ENCODE measurements at places on chromosomes 12 and 14. TPM values are rescaled to one million over a fixed set of nuclear protein-coding genes. Genes with fewer than 3 reads are reported as not detected.
A peak's percentile ranks its signal among the peaks of the same experiment; 100 is the strongest.

- no peak for DNase-seq
Measured at GRCh38 chr12:116695464-116695725, 42.5 kb downstream of the SPRING1 start.

DNA sequence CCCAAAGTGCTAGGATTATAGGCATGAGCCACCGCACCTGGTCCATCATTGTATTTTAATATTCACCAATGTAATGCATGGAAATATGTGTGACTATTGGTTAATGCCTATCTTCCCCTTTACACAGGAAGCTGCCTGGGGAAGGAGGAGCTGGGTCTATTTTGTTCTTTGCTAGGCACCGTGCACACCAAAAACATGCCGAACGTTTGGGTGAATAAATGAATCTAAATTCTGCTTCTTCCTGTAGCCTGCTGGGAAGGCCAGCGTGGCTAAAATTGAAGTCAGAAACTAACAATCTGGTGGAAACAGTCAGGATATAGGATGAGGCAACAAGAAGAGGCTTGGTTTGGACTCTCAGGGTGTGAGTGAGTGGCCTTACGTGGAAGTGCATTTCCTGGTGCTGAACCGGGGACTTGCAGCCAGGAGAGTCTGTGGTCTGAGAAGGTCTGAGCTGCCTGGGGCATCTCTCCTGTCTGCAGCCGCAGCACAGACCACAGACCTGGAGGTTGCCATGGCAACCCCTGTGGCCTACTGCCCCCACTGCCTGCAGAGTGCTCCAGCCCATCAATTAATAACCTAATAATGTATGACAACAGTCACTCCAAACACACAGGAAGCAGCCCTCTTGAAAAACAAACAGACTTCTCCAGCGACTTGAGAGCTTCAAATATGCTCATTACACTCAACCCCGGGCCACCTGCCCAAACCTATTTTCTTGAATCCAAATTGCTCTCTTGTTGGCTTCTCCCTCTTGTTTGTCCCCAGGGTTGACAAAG lies 5.5 kb upstream of the GPR68 start:
- peak; percentile 40 for DNase-seq

DNA sequence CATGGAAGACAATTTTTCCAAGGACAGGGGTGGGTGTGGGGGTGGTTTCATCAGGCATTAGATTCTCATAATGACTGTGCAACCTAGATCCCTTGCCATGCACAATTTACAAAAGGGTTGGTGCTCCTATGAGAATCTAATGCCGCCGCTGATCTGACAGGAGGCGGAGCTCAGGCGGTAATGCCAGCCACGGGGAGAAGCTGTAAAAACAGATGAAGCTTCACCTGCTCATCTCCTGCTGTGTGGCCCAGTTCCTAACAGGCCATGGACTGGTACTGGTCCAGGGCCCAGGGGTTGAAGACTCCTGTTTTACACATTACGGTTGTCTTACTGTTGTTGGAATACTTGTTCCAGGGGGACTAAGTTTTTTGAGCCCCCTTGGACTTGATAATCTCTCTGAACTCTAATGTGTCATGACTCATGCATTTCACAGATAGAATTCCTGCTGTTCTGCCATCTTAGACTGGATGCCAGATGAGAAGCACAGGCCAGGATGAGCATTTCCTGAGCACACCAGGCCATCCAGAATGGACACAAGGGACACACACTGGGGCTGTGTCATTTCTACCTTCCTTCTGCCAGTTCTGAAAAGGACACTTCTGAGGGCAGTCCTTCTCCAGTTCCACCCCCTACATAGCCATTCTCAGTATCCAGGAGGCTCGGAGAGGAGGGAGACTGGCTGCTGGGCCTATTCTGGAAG lies 5.8 kb downstream of the PLEKHD1 start:
- DNase-seq = no peak

GRCh38 chr12:43221216-43221615 lies 330.8 kb downstream of the ADAMTS20 start:
- no peak for DNase-seq

Gene ZC2HC1C
- 5.3 TPM for polyA plus RNA-seq
